Activated CD8-positive, alpha-beta memory T cell treated with anti-CD3 and anti-CD28 coated beads for 1 hour (primary cell): ENCODE measurements at places on chromosomes 6 and 20.

GRCh38 chr6:90183587-90184333 lies 112.9 kb downstream of the BACH2 start:
- no peak for DNase-seq

GRCh38 chr6:131460614-131461000 lies 112.4 kb upstream of the ARG1 start:
- no peak for DNase-seq

GRCh38 chr20:6115221-6115895 lies 7.5 kb downstream of the FERMT1 start:
- DNase-seq: no peak

GRCh38 chr6:4936681-4937041 lies 67.2 kb downstream of the RPP40 start:
- DNase-seq: no peak

DNA sequence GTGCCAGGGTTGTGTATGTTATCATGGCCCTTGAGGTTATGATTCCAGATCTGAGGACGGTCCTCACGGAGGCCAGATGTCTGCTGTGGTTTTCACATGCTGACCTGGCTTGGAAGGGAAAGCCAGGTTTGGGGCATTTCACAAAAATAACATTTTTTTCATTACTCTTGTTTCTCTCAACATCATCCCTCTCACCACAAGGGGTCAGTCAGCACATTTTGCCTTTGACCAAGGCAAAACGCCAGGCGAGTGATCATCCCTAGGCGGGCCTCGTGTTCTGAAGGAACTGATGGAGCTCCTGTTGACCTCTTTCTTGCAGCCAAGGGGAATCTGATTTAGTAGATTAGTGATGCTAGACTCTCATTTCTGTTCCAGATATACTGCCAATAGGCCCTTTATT lies 133.5 kb downstream of the TBC1D7 start:
- no peak for DNase-seq

DNA sequence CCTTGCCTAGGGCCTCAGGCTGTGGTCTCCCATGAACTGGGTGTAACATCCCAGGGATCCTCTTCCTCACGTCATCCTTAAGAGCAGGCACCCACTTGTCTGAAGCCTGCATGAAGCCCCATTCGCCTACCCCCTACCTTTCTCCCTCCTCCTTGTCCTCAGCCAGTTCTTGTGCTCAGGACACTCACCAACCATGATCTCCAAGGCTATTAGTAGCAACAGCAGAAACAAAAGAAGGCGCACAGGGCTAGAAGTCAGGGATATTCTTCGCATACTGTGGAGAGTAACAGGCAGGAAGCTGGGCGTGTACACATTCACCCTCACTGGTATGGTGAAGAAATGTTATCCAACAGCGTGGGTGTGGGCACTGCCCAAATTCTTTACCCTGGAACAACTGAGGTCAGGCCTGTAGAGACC lies 7.3 kb downstream of the RAET1E start:
- DNase-seq: no peak

DNA sequence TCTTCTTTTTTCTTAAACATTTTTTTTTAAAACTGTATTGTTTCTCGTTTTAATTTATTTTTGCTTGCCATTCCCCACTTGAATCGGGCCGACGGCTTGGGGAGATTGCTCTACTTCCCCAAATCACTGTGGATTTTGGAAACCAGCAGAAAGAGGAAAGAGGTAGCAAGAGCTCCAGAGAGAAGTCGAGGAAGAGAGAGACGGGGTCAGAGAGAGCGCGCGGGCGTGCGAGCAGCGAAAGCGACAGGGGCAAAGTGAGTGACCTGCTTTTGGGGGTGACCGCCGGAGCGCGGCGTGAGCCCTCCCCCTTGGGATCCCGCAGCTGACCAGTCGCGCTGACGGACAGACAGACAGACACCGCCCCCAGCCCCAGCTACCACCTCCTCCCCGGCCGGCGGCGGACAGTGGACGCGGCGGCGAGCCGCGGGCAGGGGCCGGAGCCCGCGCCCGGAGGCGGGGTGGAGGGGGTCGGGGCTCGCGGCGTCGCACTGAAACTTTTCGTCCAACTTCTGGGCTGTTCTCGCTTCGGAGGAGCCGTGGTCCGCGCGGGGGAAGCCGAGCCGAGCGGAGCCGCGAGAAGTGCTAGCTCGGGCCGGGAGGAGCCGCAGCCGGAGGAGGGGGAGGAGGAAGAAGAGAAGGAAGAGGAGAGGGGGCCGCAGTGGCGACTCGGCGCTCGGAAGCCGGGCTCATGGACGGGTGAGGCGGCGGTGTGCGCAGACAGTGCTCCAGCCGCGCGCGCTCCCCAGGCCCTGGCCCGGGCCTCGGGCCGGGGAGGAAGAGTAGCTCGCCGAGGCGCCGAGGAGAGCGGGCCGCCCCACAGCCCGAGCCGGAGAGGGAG lies 580 bp downstream of the VEGFA start:
- no peak for DNase-seq

DNA sequence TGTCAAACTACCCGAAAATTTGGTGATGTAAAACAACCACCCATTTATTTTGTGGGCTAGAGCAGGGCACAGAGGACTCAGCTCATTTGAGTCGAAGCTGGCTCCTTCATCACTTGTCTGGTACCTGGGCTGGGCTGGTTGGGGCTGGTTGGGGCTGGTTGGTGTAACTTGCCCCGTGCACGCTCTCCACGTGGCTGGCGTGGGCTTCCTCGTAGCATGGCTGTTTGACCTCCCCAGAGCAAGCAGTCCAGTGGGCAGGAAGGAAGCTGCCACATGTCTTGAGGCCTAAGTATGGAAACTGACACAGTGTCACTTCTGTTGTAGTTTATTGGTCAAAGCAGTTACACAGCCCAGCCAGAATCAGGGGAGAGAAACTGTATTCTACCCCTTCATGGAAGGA lies 27.1 kb downstream of the BCAS4 start:
- DNase-seq: no peak

- DNase-seq: no peak
Measured at GRCh38 chr6:82205930-82206392, 41.6 kb downstream of the IBTK start.

DNA sequence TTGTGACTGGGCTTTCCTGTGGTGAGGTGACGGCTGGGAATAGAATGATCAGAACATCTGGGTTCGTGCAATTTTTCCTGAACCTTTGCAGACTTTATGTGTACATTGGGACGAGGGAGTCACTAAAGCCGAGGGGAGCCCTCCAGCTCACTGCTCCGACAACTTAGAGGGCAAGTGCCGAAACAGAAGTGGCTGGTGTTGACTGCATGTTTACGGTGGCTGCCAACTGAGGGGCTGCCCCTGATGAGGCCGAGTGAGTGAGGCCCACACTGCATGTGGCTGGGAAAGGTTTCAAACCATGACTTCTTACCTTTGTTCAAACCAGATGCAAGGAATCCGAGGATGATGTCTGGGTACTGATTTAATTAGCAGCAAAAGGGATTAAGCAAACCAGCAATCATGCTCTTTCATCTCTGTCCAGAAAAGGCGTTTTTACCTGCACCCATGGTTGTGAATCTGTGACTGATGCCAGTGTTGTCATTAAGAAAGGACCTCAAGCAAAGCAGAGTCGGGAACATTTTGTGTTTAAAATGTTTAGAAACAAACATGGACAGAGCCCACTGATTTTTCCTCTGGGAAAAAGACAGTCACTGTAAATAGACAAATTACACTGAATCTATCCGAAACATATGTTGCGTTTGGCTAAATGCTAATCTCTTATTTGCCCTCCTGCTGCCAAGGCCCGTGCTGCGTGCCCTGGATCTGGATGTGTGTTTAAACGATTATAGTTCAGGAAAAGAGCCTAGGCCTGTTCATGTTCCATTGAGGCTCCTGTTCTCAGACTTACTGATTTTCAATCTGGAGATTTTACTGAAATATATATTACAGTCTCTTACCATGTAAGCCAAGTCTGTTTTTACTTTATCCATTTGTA lies 105.1 kb downstream of the UST start:
- no peak for DNase-seq

- DNase-seq: peak; percentile 3
Measured at GRCh38 chr20:22333885-22334545, 250.4 kb downstream of the FOXA2 start.

- DNase-seq: no peak
Measured at GRCh38 chr6:133352046-133352445, 110.9 kb downstream of the EYA4 start.

DNA sequence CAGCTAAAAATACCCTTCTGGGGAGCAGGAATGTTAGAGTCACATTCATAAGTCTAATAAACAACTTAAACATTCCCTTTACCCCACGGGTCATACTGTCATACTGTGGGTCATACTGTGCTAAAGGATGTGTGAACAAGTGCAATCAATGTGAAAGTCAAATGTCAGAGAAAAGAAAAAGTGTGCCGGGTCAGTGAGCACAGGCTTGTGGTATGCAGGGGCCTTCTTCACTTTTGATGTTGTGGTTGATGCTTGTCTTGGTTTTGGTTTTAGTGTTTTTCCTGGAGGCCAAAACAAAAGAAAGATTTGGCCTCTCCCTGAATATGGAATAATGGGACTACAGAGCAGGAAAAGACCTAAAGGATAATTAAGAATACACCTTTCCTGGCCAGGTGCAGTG lies 267.9 kb upstream of the PLN start:
- no peak for DNase-seq

DNA sequence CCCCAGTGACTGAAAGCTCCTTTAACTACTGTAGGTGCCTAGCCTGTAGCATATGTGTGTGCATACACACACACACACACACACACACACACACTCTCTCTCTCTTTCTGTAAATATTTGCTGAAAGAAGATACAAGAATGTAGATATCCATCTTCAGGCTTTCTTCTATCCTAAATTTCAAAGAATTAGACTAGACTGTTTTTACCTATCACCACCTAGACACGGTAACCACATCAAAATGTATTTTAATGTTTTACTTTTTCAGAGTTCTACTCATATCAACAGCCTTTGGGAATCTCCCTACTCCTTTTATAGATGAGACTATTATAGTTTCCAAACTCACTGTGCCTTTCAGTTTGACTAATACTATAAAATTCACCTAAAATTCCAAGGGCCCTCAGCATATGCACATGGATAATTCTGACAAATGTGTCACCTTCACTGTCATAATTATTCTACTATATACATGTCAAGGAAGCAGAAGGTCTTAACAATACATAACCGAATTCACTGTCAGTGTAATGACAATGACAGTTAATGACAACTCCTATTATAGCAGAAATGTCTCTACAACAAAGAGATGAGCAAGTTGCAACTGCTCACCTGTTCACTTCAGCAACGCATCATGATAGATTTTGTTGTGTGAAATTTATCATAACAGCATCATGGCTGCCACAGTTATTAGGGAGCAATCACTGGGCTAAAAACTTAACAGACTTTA lies 236.5 kb downstream of the GMPR start:
- DNase-seq: no peak

GRCh38 chr6:43172104-43173007 lies 1.3 kb downstream of the SRF start:
- DNase-seq: no peak

DNA sequence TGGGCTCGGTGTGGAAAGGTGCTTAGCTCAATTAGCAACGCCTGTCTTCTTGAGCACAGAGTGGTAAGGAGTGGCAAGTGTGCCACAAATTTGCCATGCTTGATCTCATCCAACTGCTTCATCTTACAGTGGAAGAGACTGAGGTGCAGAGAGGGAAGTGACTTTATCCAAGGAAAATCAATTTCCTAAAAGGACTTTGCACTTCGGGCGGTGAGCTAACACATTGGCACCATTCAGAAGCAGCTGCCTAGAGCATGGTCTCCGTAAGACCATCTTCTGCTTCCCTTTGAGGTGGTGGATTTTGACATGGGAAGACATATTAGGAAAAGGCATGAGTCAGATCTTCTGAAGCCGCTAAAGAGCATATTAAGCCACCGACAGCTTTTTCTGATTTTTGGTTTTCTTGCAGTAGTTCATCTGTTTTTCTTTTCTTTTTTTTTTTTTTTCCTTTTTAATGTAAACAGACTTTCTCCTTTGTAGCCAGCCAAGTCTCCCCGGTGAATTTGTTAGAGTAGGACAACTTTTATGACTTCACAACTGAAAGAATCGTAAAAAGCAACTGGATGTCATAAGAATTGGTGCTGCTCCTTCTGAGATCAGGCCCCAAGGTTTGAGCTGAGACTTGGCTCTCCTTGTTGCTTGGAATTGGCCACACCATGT lies 273.2 kb downstream of the CDC5L start:
- no peak for DNase-seq
